ENCODE measurements at places on chromosomes 1 and 21.

- peak; percentile 48 for DNase-seq
Observed at GRCh38 chr1:186536273-186536890, 75.5 kb upstream of the PDC start.

GRCh38 chr1:166391279-166392066, 224.7 kb upstream of the FAM78B start:
- peak; percentile 28 for DNase-seq

- DNase-seq: no peak
Observed at GRCh38 chr1:25569597-25570396, 26.4 kb downstream of the LDLRAP1 start.

GRCh38 chr1:8739377-8739776, 78.1 kb downstream of the RERE start:
- DNase-seq: no peak

DNA sequence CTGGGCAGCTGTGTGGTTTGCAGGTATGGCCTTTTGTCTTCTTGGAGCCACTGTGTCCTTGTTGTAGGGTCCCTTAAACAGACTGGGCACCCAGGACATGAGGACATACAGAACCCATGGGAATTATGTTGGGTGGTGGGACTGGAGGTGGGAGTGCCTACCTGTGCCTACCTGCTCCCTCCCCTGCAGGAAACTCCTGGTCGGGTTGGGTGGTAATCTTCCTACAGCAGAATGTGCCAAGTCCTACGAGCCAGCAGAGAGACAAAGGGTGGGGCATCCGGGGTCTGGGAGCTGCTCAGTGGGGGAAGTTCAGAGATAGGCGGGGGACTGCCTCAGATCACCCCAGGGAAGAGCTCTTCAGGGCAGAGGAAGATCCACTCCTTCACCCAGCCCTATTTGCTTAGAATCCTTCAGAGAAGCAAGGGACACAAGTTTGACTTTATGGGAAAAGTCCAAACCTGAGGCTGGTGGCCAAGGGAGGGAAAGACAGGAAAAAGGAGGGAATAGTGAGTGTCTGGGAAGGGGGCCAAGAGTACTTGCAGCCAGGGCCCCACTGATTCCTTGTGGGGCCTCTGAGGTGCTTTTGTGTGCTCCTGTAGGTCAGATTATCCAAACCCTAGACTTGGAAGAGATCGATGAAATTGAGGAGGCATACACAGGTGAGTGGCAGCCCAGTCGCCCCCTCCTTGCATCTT, 58.3 kb downstream of the KIF21B start:
- DNase-seq: no peak

- DNase-seq: no peak
Observed at GRCh38 chr1:3651930-3652547, at the start of gene TP73. Gene TP73 (plus strand): TSS chr1:3652516. CDS start chr1:3682366, 29,850 bp downstream.
